EL (cell line): ENCODE measurements at places on chromosomes 6 and 20.

DNA sequence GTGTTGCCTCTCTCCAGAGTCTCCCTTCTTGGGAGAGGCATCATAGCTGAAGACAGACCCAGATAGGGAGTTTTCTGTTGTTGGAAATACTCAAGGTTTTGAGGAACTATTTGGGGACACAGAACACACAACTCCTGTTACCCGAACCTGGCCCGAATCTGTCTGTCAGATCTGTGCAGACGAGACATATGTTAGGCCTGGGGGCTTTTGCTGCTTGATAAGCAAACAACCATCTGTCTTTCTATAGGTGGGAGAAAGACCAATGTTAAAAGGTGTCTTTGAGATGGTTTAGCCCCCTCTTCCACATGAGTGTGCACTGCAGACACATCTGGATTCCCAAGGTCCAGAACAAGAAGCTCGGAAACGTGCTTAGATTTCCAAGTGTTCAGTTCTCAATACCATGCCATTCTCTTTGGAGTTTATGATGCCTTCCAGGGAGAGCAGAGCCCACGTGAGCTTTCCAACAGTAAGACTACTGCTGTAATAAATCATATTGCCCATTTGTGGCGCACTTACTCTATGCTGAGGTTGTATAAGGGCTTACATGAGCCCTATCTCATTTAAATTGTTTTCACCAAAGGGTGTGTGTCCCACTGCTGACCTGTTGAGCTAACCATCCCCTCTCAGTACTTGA, 3.8 kb upstream of the STX16 start:
- no peak for DNase-seq

DNA sequence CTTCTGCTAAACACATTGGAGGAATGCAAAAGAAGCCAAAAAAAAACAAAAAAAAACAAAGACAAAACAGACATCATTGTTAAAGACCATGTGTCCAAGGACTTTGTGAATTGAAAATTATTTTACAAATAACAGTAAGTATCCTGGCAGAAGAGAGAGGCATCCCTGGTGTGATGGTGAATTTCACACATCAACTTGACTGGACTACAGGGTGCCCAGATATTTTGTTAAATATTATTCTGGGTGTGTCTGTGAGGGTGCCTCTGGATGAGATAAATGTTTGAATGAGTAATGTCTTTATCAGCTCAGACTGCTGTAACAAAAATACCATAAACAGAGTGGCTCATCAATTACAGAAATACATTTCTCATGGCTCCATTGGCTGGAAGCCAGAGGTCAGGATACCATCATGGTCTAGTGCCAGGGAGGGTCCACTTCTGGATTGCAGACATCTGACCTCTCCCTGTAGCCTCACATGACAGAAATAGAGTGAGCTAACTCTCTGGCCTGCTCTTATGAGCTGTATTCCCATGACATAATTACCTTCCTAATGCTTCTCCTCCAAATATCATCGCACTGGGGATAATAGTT, 12.2 kb upstream of the C6orf118 start:
- DNase-seq, result no peak

GRCh38 chr6:124551711-124552233, 410.5 kb upstream of the RNF217 start:
- no peak for DNase-seq

- no peak for DNase-seq
These were observed 656.6 kb downstream of the KIF16B start for GRCh38 chr20:15916623-15917022.

GRCh38 chr6:55666606-55667225, 87.7 kb upstream of the HMGCLL1 start:
- no peak for DNase-seq

DNA sequence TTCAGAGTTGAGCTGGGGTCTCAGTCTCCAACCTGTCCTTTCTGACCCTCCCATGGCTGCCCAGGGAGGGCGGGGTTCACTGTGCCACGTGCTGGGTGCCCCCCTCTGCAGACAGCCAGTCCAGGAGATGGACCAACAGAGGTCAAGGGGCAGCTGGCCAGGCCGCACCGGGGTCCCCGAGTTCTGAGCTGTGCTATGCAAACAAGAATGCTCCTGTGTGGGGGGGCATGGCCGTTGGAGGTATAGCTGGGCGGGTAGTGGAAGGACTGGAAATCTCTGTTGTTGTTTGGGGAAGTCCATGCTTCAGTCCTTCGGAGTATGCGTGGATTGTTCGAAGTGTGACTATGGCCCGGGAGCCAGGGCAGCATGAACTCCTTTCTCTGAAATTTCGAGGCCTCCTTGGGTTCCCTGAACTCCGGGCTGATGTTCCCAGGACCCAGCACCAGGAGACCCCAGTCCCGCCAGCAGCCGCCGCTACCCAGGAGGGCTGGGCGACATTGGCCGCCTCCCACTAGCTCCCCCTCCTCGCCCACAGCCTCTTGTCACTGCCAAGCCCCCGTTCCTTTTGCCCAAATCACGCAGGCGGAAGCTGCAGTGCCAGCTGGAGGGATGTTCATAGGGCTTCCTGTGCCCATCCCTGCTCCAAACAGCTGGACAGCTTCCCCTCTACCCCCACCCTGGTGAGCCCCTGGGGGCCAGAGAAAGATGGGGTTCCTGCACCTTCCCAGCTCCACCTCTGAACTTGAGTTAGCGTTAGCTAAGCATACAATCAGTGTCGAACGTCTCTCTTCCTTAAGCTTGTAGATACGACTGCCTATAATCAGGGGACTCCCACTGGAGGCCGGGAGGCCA, 126.6 kb downstream of the TAF4 start:
- DNase-seq, result no peak

DNA sequence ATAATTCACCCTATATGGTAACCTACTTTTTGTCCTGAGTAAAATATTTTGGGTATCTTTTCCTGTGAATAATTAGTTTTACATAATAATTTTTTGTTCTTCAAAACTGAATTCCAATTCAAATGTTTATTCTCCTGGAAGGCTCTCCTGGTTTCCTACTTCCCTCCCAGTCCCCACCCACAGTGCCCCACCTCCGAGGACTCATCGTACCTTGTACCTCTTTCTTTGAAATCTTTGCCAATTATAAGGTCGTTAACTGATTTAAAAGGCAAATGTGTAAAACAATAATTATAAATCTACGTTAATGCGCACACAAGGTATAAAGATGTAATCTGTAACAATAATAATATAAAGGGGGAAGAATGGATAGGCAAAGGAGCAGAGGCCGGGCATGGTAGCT, 40.5 kb upstream of the VEGFA start:
- no peak for DNase-seq
